ENCODE measurements at places on chromosomes 3 and 15. TPM values are rescaled to one million over a fixed set of nuclear protein-coding genes. Genes with fewer than 3 reads are reported as not detected.

DNA sequence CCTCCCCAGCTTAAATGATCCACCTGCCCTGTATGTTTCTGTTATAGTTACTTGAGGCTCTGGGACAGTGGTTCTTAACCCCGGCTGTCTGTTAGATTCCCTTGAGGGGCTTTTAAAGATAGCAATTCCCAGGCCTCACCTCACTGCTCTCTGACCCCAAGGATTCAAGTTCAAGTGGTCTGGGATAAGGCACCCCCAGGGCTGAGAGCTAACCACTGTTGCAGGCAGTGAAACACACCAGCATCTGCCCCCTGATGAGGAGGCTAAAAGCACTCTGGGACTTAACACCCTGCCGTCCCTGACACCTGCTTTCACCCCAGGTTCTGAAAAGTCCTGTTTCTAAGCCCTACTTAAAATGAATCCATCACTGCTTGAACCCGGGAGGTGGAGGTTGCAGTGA is 103.7 kb downstream of the LRRK1 start:
- DNase-seq, result no peak

DNA sequence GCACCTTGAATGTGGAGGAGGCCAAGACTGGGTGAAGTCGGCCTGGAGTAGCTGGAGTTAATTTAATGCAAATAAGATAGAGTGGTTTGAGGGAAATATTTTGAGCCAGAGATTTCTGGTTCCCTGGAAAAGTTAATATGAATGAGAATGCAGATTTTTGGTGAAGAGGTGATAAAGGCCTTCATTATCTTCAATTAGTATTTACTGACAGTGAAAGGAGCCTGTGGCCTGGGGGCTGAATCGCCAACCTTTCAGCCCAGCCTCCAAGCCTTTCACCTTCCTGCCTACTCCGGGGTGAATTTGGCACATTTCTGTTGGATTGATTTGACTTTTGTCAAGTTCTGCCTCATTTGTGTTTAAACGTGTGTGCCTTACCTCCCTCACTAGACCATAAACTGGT is 147.8 kb downstream of the SOX2 start:
- DNase-seq, result no peak

The ANKRD34C gene
- 0.66 TPM for total RNA-seq

The GPR27 gene
- total RNA-seq, result 7.3 TPM

Measured in left ventricle myocardium inferior (tissue), 1 donor.